ENCODE measurements at places on chromosomes 12 and 14.

- DNase-seq = no peak
Observed at GRCh38 chr14:89493877-89494634, 77.0 kb upstream of the FOXN3 start.

GRCh38 chr14:58718226-58719205 lies 80.8 kb downstream of the DACT1 start:
- DNase-seq = no peak

- DNase-seq = no peak
Observed at GRCh38 chr12:42546709-42547108, 42.8 kb downstream of the PRICKLE1 start.

GRCh38 chr12:94898388-94898787 lies 105.1 kb downstream of the NDUFA12 start:
- no peak for DNase-seq

DNA sequence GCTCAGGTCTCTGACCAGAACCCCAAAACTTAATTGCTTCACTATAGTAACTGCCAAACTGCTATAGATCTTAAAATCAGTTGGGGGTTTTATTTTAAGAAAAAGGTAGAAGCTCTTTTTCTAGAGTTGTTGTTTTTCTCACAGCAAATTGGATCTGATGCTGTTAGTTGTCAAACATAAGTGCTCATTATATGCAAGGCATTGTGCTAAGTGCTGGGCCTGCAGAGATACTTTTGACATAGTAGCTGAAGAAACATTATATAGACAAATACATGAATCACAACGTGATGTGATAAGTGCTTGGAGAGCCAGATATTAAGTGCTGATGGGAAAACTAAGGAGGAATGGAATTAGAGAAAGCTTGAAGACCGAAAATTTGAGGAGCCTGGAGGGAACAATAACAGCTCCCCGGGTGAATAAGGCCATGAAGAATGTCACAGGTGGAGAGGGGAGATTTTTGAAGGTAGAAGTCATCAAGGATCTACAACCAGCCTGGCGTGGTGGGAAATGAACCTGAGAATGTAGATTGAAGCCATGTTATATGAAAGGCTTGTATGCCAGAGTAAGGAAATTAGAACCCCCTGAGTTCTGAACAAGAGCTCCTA lies 126.5 kb downstream of the DYRK2 start:
- no peak for DNase-seq

DNA sequence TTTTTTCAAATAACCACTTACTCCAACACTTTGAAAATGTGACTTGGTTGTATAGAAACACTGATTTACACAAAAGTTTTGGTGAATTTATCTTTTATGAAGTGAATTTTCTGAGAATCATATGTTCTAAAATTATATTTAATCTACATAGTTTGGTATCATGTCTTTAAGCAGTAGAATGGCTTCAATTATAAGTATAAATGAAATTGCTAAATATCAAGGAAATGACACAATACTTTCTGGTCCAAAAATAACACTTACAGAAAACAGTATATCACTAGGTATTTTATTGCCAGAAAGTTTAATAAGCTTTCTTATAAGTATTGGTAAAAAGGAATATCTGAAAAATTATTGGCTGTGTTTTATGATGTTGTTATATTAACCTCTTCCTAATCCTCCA lies 90.9 kb downstream of the SRGAP1 start:
- no peak for DNase-seq

GRCh38 chr12:47776471-47777143 lies 3.6 kb downstream of the SLC48A1 start:
- DNase-seq = no peak

- DNase-seq = no peak
Observed at GRCh38 chr12:112164011-112164660, 38.8 kb downstream of the TRAFD1 start.

- DNase-seq = no peak
Observed at GRCh38 chr12:22527999-22528398, 16.3 kb downstream of the C2CD5 start.

DNA sequence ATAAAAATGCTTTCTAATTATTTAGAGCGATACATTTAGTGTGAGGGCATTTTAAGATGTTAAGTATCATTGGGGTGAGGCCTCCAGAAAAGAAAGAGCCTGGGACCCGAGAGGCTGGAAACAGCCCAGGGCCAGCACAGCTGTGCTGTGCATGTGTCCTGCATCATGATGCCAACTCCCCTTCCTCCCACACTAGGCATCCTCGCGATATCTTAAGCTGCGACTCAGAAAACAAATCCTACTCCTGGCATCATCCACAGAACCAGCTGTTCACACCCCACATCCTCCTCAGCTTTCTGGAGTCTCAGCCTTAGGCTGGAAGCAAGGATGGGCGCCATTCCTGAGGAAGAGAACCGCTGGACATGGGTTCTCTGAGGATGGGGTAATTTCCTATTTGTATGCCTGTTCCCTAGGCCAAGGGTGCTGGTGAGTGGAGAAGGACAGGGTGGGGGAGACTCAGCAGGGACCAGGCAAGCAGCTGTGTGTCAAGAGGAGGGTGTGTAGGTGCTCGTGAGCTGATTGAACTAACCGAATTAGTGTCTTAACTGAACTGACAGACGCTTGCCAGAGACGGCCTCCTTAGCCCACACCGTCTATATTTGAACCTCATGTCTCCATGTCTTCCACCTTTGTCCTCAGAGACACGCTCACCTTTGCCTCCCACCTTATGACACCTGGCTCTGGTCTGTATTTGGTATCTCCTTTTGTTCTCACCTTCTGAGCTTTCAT lies 15.6 kb upstream of the MCRS1 start:
- DNase-seq = peak; percentile 69

All from right hindlimb (tissue), 1 donor.